ENCODE measurements at places on chromosomes 5 and 9. TPM values are rescaled to one million over a fixed set of nuclear protein-coding genes. Genes with fewer than 3 reads are reported as not detected.

- DNase-seq: peak; percentile 92
These were observed at the start of gene IRF1 for GRCh38 chr5:132490484-132491367. IRF1 (minus strand) TSS chr5:132490773; CDS start chr5:132489478, 1,295 bp downstream.

RETREG1 gene
- 50.5 TPM for polyA plus RNA-seq

DNA sequence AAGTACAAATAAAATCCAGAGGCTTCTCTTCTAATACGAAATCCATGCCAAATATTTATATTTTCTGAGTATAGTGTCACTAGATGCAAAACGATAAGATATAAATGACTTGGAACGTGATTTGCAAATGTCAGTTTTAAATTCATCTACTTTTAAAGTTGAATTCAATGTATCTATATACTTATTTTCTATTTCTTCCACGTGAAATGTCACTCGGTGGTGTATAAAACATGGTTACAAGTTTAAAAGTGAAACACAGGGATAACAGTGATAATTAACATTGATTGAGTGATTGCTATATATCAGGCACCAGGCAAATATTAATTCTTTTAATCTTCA is 54.8 kb downstream of the HINT1 start:
- DNase-seq: no peak

DNA sequence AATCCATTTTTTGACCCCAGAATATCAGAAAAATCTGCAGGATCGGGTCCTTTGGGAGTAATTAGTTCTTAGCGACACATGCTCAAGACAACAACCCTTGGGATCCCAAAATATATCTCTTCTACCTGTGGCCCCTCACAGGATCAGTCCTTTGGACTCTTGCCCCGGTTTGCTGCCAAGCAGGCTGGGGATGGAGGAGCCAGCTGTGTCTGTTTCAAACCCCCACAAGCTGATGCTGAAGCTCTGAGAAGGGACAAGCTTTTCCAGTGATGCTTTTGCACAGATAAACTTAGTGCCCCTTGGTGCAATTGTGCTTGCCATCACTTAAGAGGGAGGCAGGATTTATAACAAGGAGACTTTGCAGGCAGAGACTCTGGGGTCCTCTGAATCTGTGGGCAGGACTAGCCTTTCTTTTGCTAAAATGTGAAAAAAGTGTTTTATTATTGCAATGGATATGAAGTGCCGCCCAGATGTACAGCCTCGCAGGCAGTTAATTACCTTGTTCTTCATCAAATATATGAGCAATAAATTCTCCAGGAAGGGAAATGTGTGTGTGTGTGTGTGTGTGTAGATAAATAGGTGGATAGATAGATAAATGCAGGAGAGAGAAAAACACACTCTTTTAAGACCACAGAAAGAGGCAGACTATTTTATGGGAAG is 9.6 kb upstream of the LHX2 start:
- no peak for DNase-seq
